ENCODE measurements at places on chromosomes 7 and 10.

GRCh38 chr10:88241501-88241900 is 341.6 kb downstream of the RNLS start:
- no peak for DNase-seq

GRCh38 chr10:93445978-93446720 is 36.0 kb downstream of the MYOF start:
- no peak for DNase-seq

- no peak for DNase-seq
Observed at GRCh38 chr7:120628251-120628650, 229.7 kb downstream of the TSPAN12 start.

DNA sequence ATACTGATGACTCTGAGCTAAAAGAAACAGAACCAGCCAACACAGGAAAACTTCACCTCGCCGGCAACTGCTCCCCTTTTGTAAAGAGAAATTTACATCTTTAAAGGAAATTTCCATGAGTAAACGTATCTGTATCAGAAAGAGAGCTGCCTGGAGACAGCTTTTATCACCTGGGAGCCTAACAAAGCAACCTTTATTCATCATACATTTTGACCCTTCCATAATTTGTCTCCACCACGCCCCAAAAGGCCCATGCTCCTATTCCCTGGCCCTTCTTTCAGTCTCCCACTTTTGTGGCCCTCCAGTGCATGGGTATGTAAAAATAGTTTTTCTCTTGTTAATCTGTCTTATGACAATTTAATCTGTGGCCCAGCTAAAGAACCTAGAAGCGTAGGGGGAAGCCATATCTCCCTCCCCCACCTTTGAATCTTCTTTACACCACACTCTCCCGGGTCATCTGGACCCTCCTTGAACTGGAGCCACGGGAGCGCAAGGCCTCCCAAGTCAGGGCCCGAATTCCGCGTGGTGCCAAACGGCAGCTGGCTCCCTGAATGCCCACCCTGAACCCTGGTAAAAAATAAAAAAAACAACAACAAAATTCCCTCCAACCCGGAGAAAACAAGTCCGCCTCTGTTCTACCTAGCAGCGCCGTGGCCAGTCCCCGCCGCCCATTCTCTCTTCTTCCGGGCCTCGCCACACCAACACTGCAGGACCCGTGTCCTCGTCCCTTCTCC is 15.4 kb upstream of the FKBP9 start:
- no peak for DNase-seq

DNA sequence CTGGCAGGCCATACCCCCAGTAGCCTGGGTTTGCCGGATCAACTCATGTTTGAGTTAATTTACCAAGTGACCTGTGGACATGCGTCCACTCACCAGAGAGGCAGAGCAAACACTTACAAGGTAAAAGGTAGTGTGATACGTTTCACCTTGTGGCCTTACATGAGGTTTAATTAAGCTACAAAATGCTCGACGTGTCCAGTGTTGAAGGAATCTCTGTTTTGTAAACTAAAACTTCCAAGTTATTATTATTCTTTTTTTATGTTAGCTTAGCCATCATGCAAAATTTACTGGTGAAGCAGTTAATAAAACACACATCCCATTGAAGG is 42.9 kb downstream of the RGS10 start:
- no peak for DNase-seq

DNA sequence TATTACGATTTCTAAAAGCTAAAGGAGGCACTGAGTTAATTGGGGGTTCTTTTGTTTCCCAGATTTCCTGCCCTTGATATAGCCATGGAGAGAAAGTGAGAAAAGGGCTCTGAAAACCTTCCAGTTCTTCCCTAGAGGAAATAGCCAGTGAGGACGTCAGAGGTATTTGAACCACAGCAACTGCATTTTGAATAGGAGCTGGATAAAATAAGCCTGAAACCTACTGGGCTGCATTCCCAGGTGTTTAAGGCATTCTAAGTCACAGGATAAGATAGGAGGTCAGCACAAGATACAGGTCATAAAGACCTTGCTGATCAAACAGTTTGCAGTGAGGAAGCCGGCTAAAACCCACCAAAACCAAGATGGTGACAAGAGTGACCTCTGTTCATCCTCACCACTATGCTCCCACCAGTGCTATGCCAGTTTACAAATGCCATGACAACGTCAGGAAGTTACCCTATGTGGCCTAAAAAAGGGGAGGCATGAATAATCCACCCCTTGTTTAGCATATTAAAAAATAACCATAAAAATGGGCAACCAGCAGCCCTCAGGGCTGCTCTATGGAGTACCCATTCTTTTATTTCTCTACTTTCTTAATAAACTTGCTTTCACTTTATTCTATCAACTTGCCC is 85.1 kb upstream of the FRMD4A start:
- no peak for DNase-seq

DNA sequence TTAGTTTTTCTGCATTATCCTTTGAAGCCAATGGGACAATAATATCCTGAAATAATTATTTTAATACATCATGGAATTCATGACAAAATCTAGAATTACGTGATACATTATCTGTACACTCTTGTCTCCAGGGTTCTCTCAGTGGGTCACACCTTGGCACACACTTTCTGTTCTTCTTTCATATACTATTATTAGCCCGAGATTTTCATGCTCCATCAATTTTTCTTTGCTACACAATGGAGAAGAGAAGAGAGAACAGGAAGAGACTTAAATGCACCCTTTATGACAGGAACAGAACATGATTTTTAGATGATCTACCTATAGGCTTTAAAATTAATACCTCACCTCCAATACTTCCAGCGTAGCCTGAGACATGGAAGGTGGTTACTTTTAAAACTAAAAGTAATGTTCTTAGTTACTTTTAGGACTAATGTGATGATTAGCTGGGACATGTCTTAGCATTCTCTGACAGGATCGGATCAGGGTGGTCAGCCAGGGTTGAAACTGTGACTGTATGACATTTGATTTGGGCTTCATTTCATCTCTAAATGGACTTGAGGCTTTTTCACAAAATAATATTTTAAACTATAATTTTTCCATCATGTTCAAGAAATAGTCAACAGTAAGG is 148.2 kb upstream of the WNT16 start:
- no peak for DNase-seq

DNA sequence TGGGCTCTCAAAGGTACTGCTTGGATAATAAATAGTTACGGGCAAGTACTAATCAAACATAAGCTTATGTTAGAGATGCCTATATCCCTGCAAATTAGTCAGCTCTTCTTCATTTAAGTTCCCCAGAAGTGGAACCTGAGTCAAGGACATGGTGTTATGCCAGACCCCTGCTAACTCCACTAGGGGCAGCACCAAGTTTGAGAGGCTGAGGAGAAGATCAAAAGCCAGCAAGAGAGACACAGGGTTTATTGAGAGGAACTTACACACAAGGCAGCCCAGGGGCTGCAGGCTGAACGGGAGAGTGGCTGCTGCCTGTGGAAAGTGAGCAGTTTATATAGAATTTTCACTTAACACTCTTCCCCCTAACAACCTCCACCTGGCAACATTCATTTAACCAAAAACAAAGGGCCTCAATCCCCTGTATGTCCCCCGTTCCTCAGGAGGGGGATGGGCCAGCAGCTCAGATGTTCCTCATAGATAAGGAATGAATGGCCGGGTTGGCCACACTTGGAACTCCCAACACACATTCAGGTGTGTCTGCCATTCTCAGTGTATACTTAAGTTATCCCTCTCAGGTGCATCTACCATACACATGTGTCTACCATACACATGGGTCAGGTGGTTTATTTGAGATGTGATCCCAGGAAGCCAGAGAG is 62.6 kb upstream of the GHITM start:
- DNase-seq, result peak; percentile 27

DNA sequence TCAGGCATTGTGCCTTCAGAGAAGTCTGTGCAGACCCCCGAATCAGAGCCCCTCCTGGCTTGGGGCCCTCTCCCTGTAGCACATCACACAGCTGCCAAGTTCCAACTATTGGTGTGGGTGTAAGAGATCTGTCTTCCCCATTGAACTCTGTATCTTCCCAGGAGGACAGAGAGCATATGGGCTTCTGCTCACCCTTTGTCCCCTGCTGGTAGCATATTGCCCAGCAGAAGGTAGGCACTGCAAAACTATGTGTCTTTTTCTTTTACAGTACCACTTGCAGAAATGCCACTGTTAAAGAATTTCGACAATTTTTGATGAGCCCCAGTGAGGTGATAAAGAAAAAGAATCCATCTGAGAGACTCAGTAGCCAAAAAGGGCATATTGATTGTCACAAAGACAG is 59.6 kb downstream of the NPY start:
- no peak for DNase-seq

DNA sequence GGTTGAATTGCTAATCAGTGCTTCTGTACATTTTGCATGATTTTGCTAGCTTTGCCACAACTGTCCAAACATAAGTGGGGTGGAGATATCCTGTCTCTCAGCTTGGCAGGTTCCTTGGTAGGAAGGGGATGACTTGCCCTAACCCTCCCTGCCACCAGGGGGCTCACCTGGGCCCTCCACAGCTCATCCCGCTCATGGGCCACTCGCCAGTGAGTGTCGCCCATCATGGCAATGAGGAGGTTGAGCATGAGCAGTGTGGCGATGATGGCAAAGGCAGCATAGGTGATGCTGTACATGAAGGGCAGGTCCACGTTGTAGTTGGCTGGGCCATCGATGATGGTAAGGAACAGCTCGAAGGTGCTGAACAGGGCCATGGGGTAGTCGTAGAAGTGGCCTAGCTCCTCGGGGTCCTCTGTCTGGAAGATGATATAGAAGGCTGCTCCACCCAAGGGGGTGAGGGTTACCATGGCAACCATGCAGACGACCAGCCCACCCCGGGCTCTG is 12.2 kb downstream of the TRPV6 start:
- DNase-seq, result no peak

DNA sequence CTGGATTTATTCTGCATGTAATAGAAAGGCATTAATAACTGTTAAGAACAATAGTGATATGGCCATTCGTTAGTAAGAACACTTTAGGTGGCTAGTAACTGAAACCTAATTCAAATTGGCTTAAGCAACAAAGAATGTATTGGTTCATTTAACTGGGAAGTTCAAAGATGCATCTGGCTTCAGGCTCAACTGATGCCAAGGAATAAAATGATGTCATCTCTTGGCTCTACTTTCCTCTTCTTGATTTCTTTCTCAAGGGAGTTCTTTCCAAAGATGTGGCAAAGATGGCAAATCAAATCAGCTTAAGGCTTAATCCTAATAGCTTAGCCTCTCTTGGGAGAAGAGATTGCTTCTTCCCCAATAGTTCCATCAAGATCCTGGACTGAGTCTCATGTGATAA is 51.6 kb downstream of the PIK3CG start:
- no peak for DNase-seq

GRCh38 chr7:111011520-111011919 is 79.4 kb upstream of the LRRN3 start:
- no peak for DNase-seq

DNA sequence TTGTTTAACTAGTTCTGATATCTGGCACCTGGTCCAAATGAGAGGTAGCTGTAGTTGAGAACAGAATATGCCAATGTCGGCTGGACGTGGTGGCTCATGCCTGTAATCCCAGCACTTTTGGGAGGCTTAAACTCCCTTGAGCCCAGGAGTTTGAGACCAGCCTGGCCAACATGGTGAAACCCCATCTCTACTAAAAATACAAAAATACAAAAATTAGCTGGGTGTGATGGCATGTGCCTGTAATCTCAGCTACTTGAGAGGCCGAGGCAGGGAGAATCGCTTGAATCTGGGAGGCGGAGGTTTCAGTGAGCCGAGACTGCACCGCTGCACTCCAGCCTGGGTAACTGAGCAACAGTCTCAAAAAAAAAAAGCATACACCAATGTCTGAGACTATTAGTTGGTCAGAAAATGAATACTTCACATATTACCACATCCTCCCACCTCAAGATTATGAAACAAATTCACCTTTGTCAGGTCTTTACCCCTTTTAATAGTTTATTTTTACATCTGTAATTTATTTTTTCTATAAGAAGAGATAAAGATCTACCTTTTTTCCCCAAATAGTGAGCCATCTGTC is 38.8 kb downstream of the EPC1 start:
- DNase-seq, result no peak

All from fibroblast of skin of left quadriceps (primary cell).